Skin of body (tissue), 3 donors: ENCODE measurements at places on chromosomes 7 and 10. TPM values are rescaled to one million over a fixed set of nuclear protein-coding genes. Genes with fewer than 3 reads are reported as not detected.

Gene H2BK1
- total RNA-seq, result not detected

DNA sequence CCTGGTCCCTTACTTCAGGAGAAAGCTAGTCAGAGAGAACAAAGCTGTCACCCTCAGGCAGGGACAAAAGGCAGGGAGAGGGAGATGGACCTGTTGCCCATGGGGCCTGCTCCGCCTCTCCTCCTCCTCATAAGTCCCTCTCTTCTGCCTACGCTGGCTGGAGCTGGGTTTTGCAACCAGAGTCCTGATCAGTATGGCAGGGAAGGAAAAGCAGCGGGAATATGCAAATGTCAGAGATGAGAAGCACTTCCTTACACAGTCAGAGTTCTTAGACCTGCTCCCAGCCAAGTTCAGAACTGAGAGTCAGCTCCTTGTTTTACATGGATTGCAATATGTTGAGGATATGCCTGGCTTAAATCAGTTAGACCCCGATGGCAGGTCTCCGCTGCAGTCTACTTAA is 231.1 kb downstream of the ADAM12 start:
- DNase-seq, result no peak

Gene FAM25A
- total RNA-seq, result 16.3 TPM

GRCh38 chr7:112168915-112169314 is 37.3 kb downstream of the DOCK4 start:
- no peak for DNase-seq

Gene PRSS37
- not detected for total RNA-seq

GRCh38 chr7:7416031-7416858 is 119.4 kb downstream of the COL28A1 start:
- no peak for DNase-seq

DNA sequence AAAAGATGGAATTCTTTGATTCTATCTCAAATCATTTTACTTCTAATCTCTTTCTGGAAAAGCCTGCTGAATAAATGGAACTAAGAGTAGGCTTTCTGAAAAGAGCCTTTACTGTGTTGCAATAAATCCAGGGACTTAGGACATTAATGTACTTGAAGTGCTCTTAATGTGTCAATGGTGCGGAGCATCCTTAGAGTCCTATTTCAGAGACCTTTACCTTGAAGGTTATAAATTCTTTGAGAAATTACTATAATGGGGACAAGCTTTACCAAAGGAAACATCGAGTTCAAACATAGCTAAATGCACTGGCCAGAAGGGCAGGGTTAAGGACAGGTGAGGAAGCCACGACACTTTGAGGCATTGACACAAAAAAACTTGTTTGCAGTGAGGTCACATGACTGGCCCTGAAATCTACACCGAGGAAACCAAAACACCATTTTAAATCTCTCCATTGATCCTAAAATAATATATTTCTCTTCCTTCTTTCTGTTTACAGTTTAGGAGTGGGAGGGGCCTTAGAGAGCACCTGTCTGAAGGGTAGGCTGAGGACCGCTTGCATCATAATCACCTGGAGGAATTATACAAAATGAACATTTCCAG is 48.1 kb upstream of the EXOC6 start:
- DNase-seq, result no peak

Gene EXOC4
- 96.4 TPM for total RNA-seq

DNA sequence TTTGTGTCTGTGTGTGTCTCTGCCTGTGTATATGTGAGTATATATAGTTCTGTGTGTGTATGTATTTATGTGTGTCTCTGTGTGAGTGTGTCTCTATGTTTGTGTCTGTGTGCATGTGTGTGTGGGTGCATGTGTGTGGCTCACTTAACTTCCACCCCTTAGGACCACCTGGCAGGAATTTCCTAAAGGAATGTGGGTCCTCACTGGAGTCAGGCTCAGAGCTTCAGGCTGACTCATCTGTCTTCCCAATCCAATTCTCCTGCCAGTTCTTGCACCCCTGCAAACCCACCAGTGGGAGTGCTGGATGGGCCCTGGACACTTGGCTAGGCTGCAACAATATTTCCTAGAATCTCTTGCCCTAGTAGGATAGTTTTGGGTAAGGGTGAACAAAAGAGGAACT is 70.2 kb upstream of the GRB10 start:
- no peak for DNase-seq

DNA sequence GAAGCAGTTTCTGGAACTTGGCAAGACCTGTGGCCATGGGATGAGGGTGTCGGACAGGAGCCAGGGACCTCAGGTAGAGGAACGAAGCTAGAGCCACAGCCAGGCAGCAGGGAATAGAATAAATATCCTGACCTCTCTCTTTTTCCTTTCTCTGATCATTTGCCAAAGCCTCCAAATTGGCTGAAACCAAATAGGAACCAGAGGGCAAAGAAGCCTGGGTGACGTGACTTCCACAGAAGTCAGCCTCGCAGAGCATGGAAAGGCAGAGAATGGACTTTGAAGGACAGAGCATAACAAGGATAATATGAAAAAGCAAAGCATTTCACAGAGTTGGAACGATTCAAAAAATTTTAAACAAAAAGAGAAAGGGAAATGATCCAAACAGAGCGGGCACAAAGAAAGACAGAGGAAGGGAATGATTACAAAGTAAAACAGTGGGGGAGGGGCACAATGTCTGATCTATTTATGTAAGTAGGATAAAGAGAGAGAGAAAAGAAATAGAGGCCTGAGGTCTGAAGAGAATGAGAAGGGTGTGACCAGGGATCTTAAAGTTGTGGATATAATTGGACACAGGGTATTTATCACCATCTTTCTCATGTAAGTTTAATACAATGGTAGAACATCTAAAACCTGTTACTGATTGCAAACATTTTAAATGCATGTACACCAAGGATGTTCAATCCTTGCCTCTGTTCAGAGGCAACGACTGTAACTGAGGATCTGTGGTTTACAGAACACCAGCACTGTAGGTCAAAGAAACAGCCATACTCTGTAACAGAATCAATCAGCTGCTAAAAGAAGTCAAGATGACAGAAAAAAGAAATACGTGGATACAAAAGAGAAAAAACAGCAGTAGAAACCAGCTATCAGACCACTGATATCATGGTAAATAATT is 4.5 kb upstream of the ZEB1 start:
- DNase-seq, result no peak

Gene MTERF1
- total RNA-seq, result 8.9 TPM

Gene ELN
- 321 TPM for total RNA-seq

DNA sequence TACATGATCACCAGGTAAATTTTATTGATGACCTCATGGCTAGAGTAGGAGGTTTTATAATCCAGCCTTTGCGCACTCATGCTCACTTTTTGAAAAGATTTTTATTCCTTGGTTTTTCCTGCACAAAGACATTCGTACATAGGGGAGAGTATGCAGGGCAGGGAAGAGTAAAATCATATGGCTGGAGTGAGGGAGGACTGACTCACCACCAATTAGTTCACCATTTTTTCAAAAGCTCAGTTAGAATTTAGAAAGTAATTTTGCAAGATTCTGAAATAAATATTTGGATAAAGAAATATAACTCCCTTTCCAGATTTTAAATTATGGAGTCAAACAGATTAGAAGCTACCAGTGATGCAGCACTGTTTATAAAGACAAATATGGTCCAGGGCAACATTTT is 111.9 kb downstream of the SEMA3D start:
- DNase-seq, result no peak

Gene LRRC18
- 0.39 TPM for total RNA-seq

- DNase-seq, result peak; percentile 69
These were observed 120.0 kb downstream of the MKX start for GRCh38 chr10:27625452-27626211.

GRCh38 chr7:131692131-131692960 is 135.9 kb upstream of the PODXL start:
- peak; percentile 0 for DNase-seq

Gene TEX36
- total RNA-seq, result not detected

DNA sequence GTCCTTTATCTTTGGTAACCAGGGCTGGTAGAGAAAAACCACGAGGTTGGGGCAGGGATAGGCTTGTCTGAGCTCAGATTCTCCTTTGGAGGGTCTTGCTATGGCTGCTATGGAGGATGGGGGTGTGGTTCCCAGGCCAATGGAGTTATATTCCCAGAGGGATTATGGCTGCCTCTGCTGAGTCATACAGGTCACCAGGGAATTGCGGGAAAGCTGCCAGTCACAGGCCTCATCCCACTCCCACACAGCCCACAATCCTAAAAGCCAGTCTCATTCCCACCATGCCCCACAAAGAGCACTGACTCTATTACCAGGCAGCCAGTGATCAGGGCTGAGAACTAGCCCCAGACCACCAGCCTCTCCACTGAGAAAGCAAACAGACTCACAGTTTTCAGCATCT is 316.6 kb upstream of the TMEM229A start:
- no peak for DNase-seq

DNA sequence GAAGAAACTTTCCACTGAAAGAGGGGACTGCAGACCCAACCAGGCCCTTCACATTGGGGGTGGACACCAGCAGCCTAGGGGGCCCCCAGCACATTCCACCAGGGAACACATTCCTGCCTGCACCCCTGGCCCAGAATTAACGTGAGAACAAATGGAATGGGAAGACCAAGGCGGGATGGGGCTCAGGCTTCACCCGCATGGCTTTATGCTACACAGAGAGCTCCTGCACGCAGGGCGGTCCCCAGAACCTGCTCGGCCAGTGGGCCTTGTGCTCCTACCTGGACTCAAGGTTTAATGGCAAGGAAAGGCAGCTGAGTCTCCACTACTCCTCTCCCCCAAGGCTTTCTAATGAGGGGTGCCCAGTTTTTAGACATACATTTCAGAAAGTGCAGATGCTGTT is 146.3 kb upstream of the GPR26 start:
- DNase-seq, result no peak

GRCh38 chr10:29248158-29248557 is 40.7 kb upstream of the LYZL1 start:
- no peak for DNase-seq

- no peak for DNase-seq
These were observed 1.0 kb upstream of the CBLL1 start for GRCh38 chr7:107742678-107743566.

- DNase-seq, result no peak
These were observed 493.1 kb upstream of the AKR1E2 start for GRCh38 chr10:4332764-4333458.

DNA sequence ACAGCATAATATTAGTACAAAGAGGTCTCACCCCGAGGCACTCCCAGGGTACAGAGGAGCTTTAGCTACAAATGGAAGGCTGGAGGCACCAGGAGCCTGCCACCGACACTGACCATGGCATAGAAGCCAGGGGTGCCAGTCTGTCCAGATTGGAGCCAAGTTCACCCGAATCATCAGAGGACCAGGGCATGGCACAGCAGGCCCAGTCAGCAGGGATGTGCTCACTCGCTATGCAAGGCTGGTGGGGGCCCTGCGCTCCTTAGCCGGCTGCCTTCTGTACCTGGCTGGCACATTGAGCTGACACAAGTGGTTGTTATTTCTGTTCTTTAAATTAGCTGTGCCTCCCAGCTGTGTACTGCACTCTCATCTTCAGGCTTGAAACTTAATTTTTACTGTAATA is 149.3 kb downstream of the TCERG1L start:
- no peak for DNase-seq

Gene CYP3A7
- total RNA-seq, result 0.39 TPM

GRCh38 chr7:151432658-151433521 is 7.1 kb downstream of the CRYGN start:
- no peak for DNase-seq

Gene RUFY2
- total RNA-seq, result 33.3 TPM

GRCh38 chr10:26524161-26524896 is 86.2 kb downstream of the APBB1IP start:
- DNase-seq, result no peak

DNA sequence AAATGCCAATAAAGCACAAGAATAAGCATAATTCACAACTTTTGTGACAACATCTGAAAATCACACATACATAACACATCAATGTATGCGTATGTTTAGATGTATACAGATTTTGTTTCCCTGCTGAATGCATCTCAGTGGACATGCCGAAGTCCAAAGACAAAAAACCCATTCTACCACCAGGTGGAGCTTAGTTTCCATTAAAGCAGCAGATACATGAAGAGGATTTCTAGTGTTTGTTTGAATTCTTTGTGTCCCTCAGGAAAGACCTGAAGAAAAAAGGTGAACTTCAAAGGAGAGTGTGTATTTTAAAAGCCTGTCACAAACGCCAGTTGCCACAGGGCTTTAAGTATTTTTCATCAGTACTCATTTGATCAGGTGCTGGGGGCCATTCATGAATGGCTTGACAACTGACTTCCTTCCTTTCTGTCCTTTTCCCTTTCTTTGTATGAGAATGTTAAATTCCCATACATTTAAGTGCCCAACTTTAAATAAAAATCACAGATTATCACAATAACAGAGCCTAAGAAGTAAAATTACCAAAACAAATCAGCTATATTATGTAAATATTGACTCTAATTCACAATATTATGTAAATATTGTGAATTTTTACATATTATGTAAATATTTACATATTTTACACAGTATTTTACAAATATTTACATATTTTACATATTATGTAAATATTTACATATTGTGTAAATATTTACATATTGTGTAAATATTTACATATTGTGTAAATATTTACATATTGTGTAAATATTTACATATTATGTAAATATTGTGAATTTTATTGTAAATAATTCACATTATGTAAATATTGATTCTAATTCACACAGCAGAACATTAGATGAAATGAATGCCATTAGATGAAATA is 343.0 kb downstream of the CRPPA start:
- DNase-seq, result peak; percentile 53

- no peak for DNase-seq
These were observed 149.8 kb downstream of the DYNC1I1 start for GRCh38 chr7:95922191-95922590.

GRCh38 chr7:108360058-108360800 is 96.0 kb downstream of the NRCAM start:
- no peak for DNase-seq
